Activated naive CD8-positive, alpha-beta T cell treated with anti-CD3 and anti-CD28 coated beads, Interleukin-2, amount 50 U/mL, for 24 hours (primary cell): ENCODE measurements at places on chromosomes 6 and 20.

DNA sequence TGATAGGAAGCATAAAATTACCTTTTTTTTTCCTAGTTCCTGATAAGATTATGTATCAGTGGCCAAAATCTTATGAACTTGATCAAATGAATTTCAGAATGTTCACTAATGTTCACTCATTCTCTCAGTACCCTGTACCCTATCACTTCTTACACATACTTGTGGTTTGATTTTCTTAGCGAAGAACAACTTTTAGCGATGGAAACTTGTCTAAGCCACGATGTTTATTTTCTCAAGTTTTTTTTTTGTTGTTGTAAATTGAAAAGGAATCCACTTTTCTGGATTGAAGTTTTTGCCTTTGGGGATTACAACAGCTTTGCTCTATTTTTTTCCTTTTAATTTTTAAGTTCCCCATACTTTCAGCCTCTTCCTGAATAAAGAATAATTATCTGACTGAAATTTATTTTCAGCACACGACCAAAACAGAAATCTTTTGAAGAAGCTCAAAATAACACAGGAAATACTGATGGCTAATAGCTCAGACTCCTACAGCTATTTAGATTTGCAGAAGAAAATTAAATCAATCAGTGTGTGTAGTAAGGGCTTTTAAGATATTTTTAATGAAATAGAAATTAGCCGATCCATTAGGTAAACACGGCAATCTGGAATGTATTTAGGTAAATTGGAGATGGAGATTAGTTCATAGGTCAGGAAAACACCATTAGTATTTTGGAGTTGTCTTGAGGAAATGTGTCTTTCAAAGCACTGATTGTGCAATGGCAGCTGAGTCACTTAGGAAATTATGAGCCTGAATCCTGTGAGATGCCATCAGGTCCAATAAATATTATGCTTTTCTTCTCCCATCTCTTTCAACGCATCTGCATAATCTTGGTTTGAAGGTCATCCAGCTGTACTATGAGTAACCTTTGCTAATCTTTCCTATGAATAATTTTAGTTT is 217.5 kb downstream of the GJA1 start:
- no peak for DNase-seq

DNA sequence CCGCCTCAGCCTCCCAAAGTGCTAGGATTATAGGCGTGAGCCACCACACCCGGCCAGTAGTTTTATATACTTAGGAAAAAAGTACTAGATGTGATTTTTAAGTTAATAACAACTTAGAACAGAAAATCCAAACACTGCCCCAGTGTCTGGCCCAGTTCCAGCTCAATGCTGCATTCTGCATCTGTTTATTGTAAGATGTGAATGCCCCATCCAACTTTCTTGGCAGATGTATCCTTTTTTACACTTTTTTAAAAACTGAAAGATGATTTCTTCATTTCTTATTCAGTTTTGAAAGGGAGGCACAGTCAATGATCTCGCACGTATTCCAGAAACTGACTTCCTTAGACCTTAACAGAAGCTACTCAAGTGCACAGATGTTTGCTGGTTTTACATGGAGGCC is 85.6 kb upstream of the SRSF6 start:
- no peak for DNase-seq

DNA sequence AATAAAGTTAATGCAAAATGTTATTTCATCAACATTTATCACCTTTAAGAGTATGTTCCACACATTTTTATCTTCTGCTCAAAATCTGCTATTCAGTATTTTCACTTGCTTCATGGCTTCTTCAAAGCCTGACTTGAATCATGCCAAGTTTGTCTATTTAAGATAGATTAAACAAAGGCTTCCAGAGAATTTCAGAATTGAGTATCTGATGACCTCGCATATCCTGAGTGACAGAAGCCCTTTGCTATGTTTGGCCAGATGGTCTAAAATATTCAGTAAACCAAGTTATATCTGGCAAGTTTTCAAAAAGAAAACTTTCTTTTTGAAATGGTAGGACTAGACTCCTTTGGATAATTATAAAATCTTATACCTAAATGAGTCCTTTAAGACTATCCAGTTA is 348.9 kb upstream of the KCNQ5 start:
- DNase-seq: no peak

GRCh38 chr20:35144694-35145093 is 2.4 kb downstream of the EDEM2 start:
- DNase-seq: no peak

- no peak for DNase-seq
Measured at GRCh38 chr6:20630136-20630535, 95.9 kb downstream of the CDKAL1 start.

GRCh38 chr6:150235218-150235617 is 92.4 kb downstream of the PPP1R14C start:
- no peak for DNase-seq

DNA sequence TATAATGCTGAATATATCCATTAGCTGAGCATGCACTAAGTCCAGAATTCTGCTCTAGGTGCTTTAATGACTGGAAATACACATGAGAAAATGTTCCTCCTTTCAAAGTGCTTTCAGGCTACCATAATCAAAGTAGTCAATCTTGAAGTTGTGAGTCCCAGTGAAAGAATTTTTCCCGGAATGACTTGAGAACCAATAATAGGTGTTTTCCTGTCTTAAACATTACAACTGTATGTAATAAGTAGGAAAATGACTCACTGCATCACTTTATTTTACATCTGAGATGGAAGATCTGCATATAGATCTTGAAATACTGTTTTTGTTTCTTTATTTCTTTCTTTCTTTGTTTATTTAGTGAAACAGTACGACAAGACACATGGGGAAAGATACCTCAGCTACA is 437.4 kb upstream of the JAG1 start:
- DNase-seq: no peak
